Smooth muscle cell of the umbilical artery (primary cell): ENCODE measurements at places on chromosomes 1 and 21. TPM values are rescaled to one million over a fixed set of nuclear protein-coding genes. Genes with fewer than 3 reads are reported as not detected.

The DYRK1A gene
- 44.8 and 53.5 TPM in 2 replicates for total RNA-seq

The KRTAP19-4 gene
- not detected in 2 replicates for total RNA-seq

The ERG gene
- total RNA-seq, result 0.59 and 0.92 TPM in 2 replicates

The NFASC gene
- 10.1 and 35.9 TPM in 2 replicates for total RNA-seq

The CPTP gene
- total RNA-seq, result 8.0 and 12.5 TPM in 2 replicates

The DNAJC28 gene
- 1.7 and 2.4 TPM in 2 replicates for total RNA-seq
